ENCODE measurements at places on chromosomes 13 and 19.

- H3K27me3 ChIP-seq, result peaks cover 6% of the 10 kb centered on the region
- no peaks in the 10 kb centered on the region for H3K36me3 ChIP-seq
- DNase-seq, result no peak
- no peak overlapping the region for H3K4me3 ChIP-seq
- H3K4me1 ChIP-seq, result no peaks in the 10 kb centered on the region
Observed at GRCh38 chr13:95356916-95357315, 55.7 kb upstream of the ABCC4 start.

DNA sequence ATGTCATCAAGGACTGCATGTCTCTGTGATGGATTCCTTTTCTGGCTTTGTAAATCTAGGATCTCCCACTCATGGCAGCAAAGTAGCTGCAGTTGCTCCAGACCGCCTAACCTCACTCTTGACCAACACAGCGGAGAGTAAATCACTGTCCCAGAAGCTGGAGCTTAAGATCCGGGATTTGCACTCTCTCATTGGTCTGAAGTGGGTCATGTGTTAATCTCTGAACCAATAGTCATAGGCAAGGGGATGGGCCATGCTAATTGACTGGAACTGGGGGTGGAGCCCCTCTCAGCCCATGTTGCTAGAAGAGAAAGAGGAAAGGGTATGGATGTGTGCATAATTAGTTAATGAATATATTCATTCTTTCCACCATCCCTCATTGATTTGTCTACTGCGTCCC is 34.0 kb downstream of the VAV1 start:
- H3K27me3 ChIP-seq, result no peaks in the 10 kb centered on the region
- no peak overlapping the region for H3K4me3 ChIP-seq
- H3K4me1 ChIP-seq, result peaks cover 57% of the 10 kb centered on the region

DNA sequence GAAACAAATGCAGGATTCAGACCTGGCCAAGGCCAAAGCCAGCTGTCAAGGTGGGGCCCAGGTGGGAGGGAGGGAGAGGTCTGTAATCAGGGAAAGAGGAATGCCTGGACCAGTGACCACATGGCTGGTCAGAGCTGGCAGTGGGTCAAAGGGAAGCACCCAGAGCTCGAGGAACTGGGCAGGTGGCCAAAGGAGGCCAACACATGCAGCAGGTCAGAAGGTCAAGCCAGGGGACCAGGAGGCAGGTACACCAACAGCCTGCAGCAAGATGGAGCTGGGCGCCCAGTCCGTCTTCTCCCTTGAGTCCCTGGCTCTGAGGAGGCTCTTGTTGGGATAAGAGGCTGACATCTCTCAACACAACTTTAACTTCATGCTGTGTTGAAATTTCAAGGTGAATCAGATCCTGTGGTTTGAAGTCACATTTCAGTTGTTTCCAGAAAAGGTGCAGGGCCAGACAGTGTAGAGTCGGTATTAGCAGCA is 17.1 kb downstream of the GPATCH1 start:
- H3K4me3 ChIP-seq, result no peak overlapping the region
- DNase-seq, result no peak
- H3K27ac ChIP-seq, result peak overlapping the region; percentile 13
- H3K27me3 ChIP-seq, result no peaks in the 10 kb centered on the region
- H3K4me1 ChIP-seq, result peaks cover 3% of the 10 kb centered on the region

GRCh38 chr19:47447470-47448359 is 24.0 kb downstream of the SLC8A2 start:
- peaks cover 39% of the 10 kb centered on the region for H3K4me1 ChIP-seq
- peaks cover 78% of the 10 kb centered on the region for H3K27me3 ChIP-seq
- H3K27ac ChIP-seq, result peak overlapping the region; percentile 18
- peak; percentile 76 for DNase-seq

GRCh38 chr19:18672606-18673337 is 10.7 kb upstream of the CRTC1 start:
- H3K4me3 ChIP-seq, result no peak overlapping the region
- peaks cover 29% of the 10 kb centered on the region for H3K36me3 ChIP-seq
- H3K27ac ChIP-seq, result no peak overlapping the region
- no peaks in the 10 kb centered on the region for H3K4me1 ChIP-seq

DNA sequence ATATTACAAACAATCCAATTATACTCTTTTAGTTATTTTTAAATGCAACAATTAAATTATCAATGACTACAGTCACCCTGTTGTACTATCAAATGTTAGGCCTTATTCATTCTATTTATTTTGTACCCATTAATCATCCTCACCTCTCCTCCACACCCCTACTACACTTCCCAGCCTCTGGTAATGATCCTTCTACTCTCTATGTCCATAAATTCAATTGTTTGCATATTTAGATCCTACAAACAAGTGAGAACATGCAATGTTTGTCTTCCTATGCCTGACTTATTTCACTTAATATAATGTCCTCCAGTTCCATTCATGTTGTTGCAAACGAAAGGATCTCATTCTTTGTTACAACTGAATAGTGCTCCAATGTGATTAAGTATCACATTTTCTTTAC is 1414.6 kb downstream of the SLITRK1 start:
- H3K27me3 ChIP-seq, result no peaks in the 10 kb centered on the region
- H3K36me3 ChIP-seq, result no peaks in the 10 kb centered on the region
- no peak for DNase-seq
- no peaks in the 10 kb centered on the region for H3K4me1 ChIP-seq
- no peak overlapping the region for H3K27ac ChIP-seq
- no peak overlapping the region for H3K4me3 ChIP-seq

GRCh38 chr13:53010374-53011105 is 18.1 kb upstream of the OLFM4 start:
- no peaks in the 10 kb centered on the region for H3K4me1 ChIP-seq
- no peak for DNase-seq

DNA sequence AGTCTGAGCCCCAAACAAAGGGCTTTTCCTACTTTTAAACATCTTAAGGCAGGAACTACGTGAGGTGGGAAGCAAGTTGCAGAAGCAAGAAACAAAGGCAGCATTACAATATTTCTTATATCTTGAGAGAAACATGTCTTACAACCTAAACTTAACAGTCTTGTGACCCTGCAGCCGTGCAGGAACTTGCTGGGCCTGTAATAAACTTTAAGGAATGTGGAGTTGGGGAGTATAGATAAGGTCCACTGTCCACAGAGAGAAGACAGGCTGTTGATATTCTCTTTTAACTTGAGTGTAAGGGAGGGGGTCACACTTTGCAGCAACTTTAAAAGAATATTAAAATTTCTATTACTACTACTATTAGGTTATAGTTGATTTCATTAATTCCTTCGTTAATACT is 214.6 kb upstream of the HTR2A start:
- no peak for DNase-seq
- H3K36me3 ChIP-seq, result no peaks in the 10 kb centered on the region
- H3K4me3 ChIP-seq, result no peak overlapping the region
- H3K27me3 ChIP-seq, result no peaks in the 10 kb centered on the region

GRCh38 chr13:66461021-66461420 is 769.1 kb downstream of the PCDH9 start:
- H3K27me3 ChIP-seq, result no peaks in the 10 kb centered on the region
- no peaks in the 10 kb centered on the region for H3K4me1 ChIP-seq
- DNase-seq, result no peak
- no peak overlapping the region for H3K4me3 ChIP-seq
- H3K27ac ChIP-seq, result no peak overlapping the region
- H3K36me3 ChIP-seq, result no peaks in the 10 kb centered on the region

DNA sequence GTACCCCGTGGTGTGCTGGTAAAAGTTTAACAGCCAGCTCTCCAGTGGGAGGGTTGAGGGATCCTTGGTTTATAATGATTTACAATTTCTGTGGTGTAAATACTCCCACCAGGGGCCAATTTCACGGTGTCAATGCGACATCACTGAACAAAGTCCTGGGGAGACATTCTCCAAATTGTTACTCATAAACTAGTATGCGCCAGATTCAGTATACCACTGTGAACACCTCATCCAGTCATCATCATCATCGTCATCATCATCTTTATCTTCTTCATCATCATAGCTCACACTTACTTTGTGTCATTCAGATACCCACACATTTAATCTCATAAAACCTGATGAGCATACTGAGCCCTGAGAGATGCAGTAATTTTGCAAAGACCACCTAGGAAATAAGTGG is 17.2 kb upstream of the TNFSF14 start:
- H3K36me3 ChIP-seq, result no peaks in the 10 kb centered on the region
- H3K4me1 ChIP-seq, result peaks cover 15% of the 10 kb centered on the region
- DNase-seq, result no peak
- no peak overlapping the region for H3K4me3 ChIP-seq
- H3K27ac ChIP-seq, result no peak overlapping the region

- no peak overlapping the region for H3K4me3 ChIP-seq
- peak overlapping the region; percentile 3 for H3K27ac ChIP-seq
- DNase-seq, result no peak
- H3K4me1 ChIP-seq, result peaks cover 39% of the 10 kb centered on the region
Observed at GRCh38 chr13:95707442-95708390, 30.8 kb downstream of the DNAJC3 start.

- DNase-seq, result no peak
- no peaks in the 10 kb centered on the region for H3K4me1 ChIP-seq
- H3K36me3 ChIP-seq, result no peaks in the 10 kb centered on the region
- no peaks in the 10 kb centered on the region for H3K27me3 ChIP-seq
Observed at GRCh38 chr13:61148691-61149315, 266.8 kb downstream of the PCDH20 start.

DNA sequence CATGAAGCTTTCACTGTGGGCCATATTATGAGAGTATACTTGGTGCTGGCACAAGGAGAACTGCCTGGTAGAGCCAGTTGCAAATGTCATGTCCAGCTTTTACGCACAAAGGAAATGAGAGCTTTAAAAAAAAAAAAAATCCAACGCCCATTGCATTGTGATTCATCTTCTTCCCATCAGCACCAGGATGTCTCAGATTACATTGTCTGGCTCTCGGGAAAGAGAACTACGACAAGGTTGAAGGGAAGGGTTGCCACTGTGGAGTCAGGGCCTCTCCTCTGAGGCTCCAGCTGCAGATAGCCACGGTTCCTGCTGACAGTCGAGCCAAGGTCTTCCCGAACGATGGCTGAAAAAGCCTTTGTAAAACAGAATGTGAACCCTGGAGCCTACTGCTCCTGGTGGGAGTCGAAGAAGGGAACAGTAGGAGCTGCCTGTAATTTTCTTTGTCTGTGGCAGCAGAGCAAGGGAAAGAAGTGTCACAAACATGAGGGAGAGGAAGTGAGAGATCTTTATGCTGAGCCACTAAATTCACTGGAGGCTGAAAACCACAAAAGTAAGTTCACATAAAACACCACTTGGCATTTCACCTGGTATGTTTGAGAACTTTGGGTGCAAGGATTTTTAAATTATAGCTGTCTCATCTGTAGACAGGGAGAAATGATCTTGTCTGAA is 704.7 kb downstream of the DIAPH3 start:
- H3K36me3 ChIP-seq, result no peaks in the 10 kb centered on the region
- H3K4me3 ChIP-seq, result no peak overlapping the region
- peaks cover 14% of the 10 kb centered on the region for H3K4me1 ChIP-seq
- H3K27me3 ChIP-seq, result peaks cover 11% of the 10 kb centered on the region
- no peak for DNase-seq

GRCh38 chr13:105035092-105035491 is 1500.4 kb downstream of the EFNB2 start:
- H3K27me3 ChIP-seq, result peaks cover 3% of the 10 kb centered on the region
- no peak overlapping the region for H3K4me3 ChIP-seq
- no peaks in the 10 kb centered on the region for H3K4me1 ChIP-seq
- no peak overlapping the region for H3K27ac ChIP-seq

DNA sequence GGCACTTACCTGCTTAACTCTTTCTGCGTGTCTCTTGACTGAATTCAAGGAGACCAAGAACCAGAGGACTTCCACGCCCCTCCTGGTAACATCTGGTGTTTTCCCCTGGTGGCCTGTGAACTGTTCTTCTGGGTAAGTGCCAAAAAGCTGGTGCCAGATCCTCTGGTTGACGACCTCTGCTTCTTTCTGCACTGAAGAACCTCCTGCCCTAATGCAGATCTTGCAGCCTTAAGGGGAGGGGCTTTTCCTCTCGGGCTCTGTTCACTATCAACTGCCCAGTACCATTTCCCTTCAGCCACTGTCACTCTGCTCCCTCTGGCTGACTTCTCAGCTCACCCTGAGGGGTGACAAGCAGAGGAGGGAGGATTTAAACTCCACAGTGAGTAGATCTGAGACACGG is 6.1 kb upstream of the ERVV-1 start:
- no peaks in the 10 kb centered on the region for H3K27me3 ChIP-seq
- H3K4me1 ChIP-seq, result no peaks in the 10 kb centered on the region

DNA sequence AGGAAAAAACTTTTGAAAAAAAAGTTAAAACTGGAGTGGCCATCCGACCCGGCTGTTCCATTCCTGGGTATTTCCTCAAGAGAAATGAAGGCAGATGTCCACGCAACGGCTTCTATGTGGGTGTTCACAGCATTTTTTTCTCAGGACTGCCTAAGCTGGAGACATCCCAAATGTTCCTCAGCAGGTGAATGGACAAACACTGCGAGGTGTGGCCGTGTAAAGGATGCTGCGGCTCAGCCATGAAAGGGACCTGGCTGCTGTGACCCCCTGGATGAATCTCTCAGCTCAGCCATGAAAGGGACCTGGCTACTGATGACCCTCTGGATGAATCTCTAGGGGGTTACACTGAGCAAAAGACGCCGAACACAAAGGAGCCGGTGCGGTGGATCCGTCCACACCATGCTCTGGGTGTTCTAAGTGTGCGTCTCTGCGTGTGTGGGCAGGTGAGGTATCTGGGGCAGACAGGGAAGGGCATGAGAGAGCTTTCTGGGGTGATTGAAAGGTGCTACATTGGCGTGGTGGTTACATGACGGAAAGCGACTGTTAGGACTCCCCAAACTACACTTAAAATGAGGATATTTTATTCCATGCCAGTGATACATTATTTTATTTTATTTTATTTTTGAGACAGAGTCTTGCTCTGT is 7.2 kb upstream of the ASPDH start:
- H3K27me3 ChIP-seq, result peaks cover 11% of the 10 kb centered on the region
- H3K27ac ChIP-seq, result no peak overlapping the region
- H3K4me1 ChIP-seq, result no peaks in the 10 kb centered on the region
- no peak overlapping the region for H3K4me3 ChIP-seq

GRCh38 chr13:50074843-50075242 is 59.6 kb downstream of the KCNRG start:
- H3K4me3 ChIP-seq, result no peak overlapping the region
- peaks cover 18% of the 10 kb centered on the region for H3K27me3 ChIP-seq
- peaks cover 54% of the 10 kb centered on the region for H3K36me3 ChIP-seq
- no peak for DNase-seq

- peaks cover 8% of the 10 kb centered on the region for H3K36me3 ChIP-seq
- peaks cover 20% of the 10 kb centered on the region for H3K4me1 ChIP-seq
- H3K4me3 ChIP-seq, result peak within 1 kb of the TSS; percentile 91
- no peaks in the 10 kb centered on the region for H3K27me3 ChIP-seq
Observed at GRCh38 chr19:12365236-12366162, at the start of gene ZNF442. Gene ZNF442 (minus strand): TSS chr19:12365683. CDS start chr19:12363631, 2,052 bp downstream.

GRCh38 chr13:35909837-35910540 is 221.2 kb downstream of the DCLK1 start:
- H3K27me3 ChIP-seq, result no peaks in the 10 kb centered on the region
- H3K4me3 ChIP-seq, result no peak overlapping the region
- no peak for DNase-seq
- H3K36me3 ChIP-seq, result no peaks in the 10 kb centered on the region

All from activated T-cell treated with anti-CD3 and anti-CD28 coated beads, Interleukin-2, amount 50 U/mL, for 24 hours (primary cell).